ENCODE measurements at places on chromosomes 1 and 21.
A peak's percentile ranks its signal among the peaks of the same experiment; 100 is the strongest.

- DNase-seq, result no peak
These were observed 297.7 kb downstream of the OMA1 start for GRCh38 chr1:58248791-58249190.

DNA sequence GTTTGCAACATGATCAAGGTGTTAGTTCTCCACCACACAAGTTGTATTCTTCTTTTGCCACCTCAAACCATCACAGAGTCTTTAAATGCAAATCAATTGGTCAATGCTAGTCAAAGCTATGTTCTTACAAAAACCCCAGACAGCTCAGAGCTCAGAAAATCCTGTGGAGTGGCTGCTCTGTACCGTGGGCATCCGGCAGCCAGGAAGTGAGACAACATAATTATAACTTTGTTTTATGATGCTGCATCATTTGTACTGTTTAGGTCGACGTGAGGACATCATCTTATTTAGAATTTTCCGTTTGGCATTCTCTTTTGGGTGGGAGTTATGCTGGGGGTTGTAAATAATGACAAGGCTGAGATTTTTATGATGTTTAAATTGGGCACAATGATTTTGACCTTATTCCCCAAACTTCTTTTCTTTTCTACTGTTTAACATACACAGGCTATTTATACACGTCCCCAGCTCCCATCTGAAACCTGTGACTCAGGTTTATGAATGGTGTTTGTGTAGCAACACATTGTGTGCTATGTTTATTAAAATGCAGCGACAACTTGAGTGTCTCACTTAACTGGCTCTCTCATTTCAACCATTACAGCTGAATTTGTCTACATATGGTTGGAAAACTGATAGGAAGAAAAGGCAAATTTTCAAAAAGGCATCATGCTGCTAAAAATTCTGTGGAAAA lies 124.0 kb downstream of the CNIH3 start:
- no peak for DNase-seq

DNA sequence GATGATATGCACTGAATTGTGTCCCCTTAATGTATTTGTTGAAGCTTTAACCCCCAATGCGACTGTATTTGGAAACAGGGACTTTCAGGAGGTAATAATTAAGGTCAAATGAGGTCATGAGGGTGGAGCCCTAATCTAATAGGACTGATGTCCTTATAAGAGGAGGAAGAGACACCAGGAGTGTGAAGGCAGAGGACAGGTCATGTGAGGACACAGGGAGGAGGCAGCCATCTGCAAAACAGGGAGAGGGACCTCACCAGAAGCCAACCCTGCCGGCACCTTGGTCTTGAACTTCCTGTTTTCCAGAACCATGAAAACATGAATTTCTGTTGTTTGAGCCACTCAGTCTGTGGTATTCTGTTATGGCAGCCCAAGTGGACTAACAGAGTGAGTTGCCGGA lies 15.3 kb downstream of the SYF2 start:
- no peak for DNase-seq

DNA sequence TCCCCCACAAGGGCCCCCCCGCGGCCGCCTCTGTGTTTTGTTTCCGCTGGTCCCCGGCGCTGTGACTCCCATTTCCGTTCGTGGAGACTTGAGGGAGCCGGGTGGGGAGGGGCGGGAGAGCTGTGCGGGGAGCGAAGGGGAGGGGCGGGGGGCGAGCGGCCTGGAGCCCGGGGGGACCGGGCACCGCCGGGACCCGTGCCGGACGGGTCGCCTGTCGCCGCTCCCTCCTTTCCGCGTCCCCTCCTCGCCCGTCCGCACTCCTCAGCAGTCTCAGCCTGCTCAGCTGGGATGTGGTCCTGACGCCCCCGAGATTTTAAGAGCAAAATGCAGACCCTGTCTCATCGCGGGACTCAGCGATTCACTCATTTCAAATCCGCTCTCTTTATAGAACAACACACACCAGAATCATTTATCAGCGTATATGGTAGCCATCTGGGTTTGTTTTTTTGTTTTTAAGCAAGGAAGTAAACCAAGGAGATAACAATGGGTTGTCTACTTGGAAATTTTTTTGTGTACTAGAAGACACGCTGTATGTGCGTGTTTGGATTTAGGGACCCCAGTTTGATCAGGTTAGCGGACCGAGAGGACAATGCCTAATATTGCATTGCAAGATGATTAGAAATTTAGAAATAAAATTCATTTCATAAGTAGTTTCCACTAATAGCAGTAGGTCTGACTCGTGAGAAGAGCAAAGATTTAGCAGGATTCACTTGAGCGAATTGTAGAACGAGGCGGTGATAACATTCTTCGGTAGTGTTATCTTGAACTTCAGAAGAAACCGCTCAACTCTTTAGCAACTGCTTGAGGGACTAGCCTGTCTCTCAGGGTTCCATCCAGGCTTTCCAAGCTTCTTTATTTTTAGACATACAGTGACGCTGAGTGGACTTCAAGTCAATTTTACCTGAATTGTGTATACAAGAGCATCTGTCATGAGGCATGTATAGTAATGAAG lies 1.1 kb downstream of the GABPA start:
- peak; percentile 81 for DNase-seq

GRCh38 chr1:6657138-6657537 lies 32.5 kb downstream of the THAP3 start:
- no peak for DNase-seq

GRCh38 chr1:215825056-215825455 lies 258.0 kb downstream of the KCTD3 start:
- no peak for DNase-seq

- DNase-seq, result no peak
These were observed 2.2 kb upstream of the FRRS1 start for GRCh38 chr1:99768524-99769245.

DNA sequence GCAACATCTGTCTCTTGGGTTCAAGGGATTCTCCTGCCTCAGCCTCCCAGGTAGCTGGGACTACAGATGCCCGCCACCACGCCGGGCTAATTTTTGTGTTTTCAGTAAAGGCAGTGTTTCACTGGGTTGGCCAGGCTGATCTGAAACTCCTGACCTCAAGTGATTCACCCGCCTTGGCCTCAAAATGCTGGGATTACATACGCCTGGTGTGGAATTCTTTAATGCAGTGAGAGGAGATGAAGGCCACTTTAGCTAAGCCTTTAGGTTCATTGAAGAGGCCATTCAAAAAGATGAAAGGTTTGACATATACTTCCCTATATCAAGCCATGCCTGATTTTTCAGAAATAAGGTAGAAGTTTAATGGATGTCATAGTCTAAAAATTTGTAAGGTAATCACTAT lies 162.7 kb downstream of the ST6GALNAC3 start:
- no peak for DNase-seq

DNA sequence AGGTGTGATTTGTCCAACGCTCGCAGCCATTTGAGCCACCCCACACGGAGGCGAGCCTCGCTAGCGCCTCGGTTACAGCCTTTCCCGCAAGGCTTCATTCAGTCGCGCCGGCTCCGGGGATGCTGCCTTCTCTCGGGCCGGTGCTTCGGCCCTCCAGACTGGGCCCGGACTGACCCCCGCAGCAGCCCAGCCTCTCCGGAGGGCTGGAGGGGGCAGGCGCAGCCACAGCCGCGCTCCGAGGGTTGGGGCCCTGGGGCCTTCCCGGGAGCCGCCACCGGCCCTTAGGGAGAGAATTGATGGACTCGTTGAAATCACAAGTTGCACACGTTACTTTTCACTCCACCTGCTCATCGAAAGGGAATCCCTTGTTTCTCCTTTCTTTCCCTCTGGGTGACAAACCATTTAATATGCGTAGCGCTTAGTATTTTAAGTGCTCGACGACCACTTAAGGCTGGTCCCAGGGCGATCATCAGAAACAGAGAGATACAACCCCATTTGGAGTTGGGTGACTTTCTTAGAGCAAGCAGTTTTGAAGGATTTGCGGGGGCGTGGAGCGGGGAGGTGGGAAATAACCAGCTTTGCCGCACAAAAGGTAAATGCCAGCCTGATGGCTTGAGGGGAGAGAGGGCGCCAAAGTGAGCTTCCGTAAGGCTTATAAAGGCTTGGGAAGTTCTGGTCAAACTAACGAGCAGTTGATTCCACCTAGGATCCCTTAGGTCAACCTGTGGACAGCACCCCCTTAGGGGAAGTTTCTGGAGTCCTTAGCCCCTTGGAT lies 24.6 kb upstream of the ENAH start:
- DNase-seq, result no peak

DNA sequence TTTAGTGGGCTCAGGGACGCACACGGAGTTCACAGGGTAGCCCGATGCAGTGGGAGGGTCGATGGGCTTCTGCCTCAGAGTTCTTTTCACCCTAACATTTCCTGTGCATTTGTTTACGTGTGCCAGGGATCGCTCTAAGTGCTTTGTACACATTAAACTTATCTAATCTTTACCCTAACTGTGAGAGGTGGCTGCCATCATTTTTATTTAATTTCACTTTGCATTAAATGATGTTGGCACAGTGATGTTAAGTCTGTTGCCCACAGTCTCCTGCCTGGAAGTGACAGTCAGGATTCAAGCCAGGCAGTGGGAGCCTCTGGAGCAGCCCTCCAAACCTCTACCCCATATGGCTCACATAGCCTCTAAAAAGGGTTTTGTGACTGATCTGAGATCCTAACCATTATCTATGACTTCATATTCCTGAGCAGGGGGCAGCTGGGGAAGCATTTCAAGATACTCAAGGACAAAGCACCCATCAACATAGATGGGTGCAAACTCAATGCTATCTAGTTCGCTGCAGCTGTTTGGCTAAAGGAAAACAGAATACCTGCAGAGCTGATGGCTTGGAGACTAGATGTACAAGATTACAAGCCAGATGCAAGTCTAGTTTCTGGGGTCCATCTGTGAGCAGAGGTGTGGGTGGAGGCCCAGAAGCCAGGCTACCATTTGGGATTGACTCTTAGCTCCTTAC lies 303.8 kb downstream of the DISC1 start:
- DNase-seq, result no peak

DNA sequence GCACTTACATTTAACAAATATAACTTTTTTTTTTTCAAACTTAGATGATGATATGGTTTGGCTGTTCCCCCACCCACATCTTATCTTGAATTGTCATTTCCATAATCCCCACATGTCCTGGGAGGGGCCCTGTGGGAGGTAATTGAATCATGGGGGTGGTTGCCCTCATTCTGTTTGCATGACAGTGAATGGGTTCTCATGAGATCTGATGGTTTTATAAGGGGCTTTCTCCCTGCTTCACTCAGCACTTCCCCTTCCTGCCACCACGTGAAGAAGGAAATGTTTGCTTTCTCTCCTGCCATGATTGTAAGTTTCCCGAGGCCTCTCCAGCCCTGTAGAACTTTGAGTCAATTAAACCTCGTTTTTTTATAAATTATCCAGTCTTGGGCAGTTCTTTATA lies 432.6 kb downstream of the AMY1C start:
- DNase-seq, result no peak

GRCh38 chr1:155052439-155053395 lies 1.6 kb downstream of the ADAM15 start:
- no peak for DNase-seq

- DNase-seq, result no peak
These were observed 17.5 kb upstream of the ETV3 start for GRCh38 chr1:157155658-157156057.

DNA sequence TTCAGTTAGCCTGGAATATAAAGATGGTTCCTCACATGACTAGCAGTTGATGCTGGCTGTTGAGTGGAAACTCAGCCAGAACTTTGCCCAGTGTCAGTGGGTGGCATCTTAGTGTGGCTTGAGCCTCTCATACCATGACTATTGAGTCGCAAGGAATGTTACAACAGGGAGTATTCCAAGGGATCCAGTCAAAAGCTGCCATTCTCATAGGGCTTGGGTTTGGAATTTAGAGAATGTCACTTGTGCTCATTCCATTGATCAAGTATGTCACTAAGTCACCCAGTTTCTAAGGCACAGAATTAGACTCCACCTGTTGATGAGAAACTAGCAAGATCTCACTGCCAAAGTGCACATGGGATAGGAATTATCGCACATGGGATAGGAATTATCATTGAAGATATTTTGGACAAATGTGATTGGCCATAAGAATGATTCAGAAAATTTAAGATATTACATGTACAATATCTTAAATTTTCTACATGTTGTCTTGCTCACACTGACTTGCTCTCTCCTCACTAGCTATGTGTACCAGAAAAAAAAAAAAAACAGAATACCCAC lies 1290.7 kb upstream of the ADGRL2 start:
- DNase-seq, result no peak

DNA sequence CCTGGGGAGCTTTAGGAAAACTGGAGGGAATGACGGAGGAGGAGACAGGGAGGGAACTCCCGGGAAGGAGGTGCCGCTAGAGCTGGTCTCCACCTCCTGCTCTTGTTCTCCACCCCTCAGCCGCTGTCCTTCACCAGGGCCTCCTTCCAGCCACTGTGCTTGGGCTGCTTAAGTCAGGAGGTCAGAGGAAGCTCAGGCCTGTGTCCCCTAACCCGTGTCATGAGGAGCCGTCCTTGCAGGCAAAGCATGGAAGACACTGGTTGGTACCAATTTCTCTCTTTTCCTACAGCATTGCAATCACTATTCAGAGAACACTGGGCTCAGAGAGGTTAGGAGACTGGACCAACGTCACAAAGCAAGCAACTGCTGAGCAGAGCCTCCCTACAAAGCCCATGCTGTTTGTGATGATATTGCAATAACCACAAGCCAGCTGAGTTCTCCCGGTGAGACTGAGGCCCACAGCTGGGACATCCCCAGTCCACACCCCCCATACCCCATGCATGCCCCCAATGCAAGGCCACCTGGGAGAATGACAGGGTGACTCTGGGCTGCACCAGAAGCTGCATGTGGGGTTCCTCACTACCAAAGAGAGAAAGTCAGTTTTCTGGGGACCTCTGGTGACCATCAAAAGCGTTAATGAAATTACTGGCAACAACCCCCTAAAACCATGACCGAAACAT lies 427.5 kb downstream of the NPHP4 start:
- no peak for DNase-seq

- DNase-seq, result no peak
These were observed 90.1 kb upstream of the BCL10 start for GRCh38 chr1:85366391-85367170.

DNA sequence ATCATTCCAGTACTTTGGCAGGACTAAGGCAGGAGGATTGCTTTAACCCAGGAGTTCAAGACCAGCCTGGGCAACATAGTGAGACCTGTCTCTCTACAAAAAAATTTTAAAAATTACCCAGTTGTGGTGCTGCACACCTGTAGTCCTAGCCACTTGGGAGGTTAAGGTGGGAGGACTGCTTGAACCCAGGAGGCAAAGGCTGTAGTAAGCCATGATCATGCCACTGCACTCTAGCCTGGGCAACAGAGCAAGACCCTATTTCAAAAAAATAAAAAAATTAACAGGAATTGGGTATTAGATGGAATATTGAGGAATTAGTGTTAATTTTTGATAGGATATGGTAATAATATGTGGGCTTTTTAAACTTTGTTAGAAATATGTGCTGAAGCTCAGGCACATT lies 16.8 kb downstream of the TAF13 start:
- no peak for DNase-seq

DNA sequence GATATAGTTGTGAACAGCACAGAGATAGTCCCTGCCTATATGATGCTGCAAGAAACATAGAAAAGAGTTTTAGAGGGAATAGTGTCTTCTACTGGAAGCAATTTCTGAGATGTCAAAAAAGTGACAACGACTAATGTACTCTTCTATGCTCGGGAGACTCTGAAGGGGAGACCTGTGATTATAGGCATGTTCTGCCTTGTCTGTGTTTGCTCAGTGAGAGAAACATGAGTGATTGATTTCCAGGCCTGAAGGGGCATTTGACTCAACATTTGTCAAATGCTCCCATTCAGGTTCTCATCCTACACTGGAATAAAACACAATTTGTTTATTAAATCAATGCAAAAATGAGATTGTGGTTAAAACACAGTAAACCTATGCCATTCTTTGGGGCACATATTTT lies 131.8 kb downstream of the CTH start:
- no peak for DNase-seq
